Amniotic epithelial cell (primary cell): ENCODE measurements at places on chromosomes 12 and 14.

- DNase-seq: peak; percentile 53
Observed at GRCh38 chr12:26135010-26135420, 10.2 kb upstream of the BHLHE41 start.

GRCh38 chr12:92573104-92573503 is 129.7 kb upstream of the PLEKHG7 start:
- no peak for DNase-seq

- DNase-seq: no peak
Observed at GRCh38 chr12:132262256-132263060, 66.9 kb downstream of the GALNT9 start.

DNA sequence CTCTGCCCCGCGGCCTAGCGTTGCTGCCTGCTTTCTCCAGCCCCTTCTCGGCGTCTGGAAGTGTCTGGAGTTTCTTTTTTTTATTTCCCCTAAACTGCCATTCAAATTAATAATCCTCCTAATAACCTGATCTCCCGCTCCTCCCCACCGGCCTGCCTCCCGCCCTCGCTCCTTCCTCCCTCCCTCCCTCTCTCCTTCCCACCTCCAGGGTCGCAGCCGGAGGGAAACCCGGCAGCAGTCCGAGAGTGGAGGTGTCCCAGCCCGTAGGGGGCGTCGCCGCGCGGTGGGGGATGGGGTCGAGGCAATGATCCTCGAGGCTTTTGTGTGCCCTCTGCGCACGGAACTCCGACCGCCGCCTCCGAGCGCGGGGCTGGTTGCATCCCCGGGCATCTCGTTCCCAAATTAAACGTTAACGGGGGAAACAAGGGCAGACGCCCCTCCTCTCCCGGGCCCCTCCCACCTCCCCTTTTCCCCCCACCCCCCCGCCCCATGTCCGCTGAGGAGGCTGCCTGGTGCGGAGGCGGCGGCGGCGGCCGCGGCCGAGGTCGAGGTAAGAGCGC is 1.0 kb upstream of the SOCS2 start:
- peak; percentile 44 for DNase-seq

DNA sequence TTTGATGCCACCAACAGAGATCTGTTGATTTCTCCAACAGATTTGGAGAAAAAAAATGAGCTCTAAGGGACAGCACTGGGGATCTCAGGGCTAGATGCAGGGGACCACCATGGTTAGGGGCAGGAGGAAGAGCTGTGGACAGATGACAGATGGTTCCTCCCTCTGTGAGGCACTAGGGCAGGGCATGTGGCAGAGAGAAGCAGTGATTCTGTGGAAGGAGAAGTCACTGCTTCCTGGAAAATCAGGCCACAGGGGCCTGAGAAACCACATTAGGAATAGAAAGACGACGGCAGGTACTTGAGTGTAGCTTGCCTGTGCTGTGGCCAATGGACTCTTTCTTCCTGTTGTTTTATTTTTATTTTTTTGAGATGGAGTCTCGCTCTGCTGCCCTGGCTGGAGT is 24.9 kb upstream of the TMED2 start:
- DNase-seq: no peak

DNA sequence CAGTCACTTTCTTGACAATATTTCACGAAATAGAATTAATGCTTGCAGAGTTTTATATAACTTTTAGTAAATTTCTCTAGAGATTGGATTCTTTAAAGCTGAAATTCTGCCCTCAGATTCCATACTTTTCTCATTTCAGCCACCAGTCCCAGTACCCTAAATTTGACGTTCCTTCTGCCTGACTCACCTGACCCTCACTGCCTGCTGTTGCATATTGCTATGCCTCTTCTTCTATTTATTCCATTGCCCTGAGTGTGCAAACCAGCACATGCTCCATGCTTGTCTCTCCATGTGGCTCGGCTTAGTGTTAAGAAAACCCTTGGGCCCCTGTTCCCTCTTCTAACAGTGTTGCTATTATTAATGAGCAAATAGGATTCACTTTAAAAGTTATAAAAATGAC is 533.3 kb downstream of the LRFN5 start:
- DNase-seq: no peak

DNA sequence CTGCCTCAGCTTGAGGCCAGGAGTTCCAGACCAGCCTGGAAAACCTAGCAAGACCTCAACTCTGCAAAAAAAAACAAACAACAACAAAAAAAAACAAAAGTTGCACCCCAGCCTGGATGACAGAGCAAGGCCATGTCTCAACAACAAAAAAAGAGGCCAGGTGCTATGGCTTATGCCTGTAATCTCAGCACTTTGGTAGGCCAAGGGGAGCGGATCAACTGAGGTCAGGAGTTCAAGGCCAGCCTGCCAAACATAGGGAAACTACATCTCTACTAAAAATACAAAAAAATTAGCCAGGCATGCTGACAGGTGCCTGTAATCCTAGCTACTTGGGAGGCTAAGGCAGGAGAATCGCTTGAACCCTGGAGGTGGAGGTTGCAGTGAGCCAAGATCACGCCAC is 6.5 kb upstream of the SLC2A14 start:
- no peak for DNase-seq

DNA sequence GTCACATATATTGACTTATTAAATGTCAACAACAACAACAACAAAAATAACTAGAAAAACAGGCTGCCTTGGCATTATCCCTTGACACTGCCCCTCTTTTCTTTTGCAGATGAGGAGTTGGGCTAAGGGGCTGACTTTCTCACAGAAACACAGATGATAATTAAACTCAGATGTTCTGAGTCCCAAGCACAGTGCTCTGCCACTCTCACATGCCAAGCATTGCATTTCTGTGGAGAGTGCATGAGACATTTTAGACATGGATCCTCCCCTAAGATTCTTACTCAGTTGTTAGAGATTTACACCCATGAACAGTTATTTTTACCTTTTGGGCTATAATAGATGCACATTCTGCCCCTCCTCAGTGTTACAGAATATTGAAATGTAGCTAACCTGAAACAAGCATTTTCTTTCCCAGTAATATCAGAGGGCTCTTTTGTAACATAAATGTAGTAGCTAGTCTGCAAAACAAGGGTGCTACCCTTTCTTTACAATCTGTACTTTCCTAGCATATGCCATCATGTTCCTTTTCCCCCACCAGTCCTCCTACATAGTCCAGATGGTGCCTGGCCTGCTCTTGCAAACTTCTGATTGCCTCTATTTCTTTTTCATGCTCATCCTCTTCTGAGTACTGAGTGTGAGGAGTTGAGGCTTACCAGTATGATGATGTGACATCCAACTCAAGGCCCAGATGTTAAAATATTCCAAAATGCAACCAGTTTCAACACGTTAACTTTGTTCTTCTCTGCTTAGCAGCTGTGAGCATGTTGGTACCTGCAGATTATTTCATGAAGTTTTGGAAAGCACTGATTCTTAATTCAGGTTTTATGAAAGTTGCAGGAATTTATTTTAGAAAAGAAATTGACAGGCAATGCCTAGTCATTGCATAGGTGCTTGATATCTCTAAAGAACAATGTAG is 125.0 kb upstream of the ATP2B1 start:
- no peak for DNase-seq

DNA sequence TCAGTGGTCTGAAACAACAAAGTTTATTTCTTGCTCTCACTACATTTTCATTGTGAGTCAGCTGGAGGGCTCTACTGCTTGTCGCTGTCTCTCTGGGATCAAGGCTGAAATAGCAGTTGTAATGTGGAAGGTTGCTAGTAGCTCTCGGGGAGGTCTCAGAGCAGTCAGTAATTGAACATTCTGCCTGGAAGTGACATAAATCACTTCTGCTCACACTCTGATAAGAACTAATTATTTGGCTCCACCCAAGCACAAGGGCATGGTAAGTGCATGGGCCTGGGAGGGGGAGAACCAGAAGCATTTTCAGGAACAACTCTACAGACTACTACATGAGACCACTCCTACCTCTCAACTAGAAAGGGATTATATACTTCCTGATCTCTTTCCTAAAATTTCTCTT is 128.2 kb downstream of the TMEM117 start:
- DNase-seq: no peak

DNA sequence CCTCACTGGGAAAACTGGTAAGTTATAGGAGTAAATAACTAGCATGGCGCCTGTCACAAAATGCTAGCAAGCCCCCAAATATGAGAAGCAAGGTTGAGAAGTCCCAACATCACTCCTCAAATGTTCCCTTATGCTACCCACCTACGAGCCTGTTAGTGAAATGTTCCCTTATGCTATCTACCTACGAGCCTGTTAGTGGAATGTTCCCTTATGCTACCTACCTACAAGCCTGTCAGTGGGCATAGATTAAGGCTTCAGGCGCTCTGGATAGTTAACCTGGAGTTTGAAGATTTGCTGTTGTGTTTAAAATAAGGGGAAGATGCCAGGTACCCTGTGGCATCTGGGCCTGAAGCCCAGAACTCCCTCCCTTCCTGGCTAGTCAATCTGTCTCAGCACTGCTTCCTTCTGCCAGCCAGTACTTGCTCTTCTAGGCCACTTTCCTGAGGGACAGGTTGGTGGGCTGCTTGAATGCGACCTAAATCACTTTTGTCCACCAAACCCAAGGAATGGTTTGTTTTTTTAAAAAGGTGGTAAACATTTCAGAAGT is 67.1 kb upstream of the SINHCAF start:
- DNase-seq: no peak

DNA sequence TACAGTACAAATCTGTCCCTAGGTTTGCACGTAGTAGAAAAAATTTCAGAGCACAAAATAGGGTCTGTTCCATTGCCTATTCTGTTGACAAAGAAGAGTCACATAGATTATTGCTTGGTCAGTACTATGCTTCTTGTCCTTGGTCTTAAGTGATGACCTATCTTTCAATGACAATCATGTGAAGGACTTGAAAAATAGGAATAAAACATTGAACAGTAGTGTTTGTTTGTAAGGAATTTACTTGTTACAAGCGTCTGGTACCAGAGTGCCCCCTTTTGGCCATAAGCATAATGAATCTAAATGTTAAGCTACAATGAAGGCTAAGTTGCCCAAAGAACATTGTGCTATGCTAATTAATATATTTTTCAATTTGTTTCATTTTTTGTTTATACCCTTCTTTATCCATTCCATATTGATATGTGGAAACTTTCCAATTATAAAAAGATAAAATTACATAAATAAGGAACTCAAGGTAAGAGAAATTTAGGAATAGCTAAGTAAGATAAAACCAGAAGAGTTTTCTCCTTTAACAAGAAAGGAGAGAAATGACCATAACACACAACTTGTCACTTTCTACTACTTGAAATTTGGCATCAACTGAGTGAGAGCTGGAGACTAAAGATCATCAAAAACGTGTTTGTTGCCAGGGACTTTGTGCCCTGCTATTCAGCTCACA is 204.7 kb downstream of the EPS8 start:
- DNase-seq: peak; percentile 76

DNA sequence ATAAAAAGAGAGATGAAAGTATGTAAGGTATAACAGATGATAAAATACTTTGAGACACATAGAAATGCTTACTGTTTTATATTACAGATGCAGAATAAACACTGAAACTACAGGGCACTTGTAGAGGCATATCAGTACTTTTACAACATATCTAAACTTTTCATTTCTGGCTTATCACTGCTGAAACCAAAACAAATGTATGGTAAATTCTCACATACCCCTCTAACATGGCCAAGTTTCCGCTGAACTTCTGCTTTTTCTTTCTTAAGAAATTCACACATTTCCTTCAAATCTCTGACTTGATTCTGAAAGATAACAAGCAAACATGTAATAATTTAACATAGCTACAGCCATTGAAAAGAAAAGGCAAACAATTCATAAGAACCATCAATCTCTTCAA is 33.3 kb upstream of the C12orf50 start:
- DNase-seq: no peak
